ENCODE measurements at places on chromosomes 5 and 9. TPM values are rescaled to one million over a fixed set of nuclear protein-coding genes. Genes with fewer than 3 reads are reported as not detected.

OR4F3 gene
- total RNA-seq = not detected

DNA sequence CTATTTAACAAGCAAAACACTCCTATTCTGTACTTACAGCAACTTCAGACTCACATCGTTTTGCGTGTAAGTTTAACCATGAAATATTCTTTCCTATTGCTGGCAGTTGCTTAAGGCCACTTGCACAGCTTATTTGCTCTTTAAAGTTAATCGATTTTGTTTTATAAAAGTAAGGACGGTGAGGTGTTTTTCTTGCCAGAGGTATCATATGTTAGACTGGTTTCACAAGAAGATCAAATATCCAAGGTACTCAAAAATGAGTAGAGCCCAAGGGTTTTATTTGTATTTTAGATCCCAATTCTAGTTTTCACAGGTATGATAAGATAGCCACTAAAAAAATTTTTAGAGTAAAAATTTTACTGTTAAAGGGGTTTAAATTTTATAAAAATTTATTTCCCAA is 16.2 kb downstream of the CLINT1 start:
- no peak for DNase-seq

PSMB7 gene
- total RNA-seq = 223 TPM

GDA gene
- total RNA-seq = not detected

SPINK4 gene
- not detected for total RNA-seq

CEMIP2 gene
- 55.1 TPM for total RNA-seq

- DNase-seq = no peak
Observed at GRCh38 chr9:19119246-19119645, 8.0 kb downstream of the PLIN2 start.

C5orf58 gene
- not detected for total RNA-seq

- DNase-seq = no peak
Observed at GRCh38 chr5:143213851-143214363, 189.6 kb downstream of the NR3C1 start.

GRCh38 chr5:8905021-8905420 is 640.9 kb downstream of the SEMA5A start:
- no peak for DNase-seq

GRCh38 chr9:79151791-79152190 is 420.0 kb upstream of the TLE4 start:
- DNase-seq = no peak

DNA sequence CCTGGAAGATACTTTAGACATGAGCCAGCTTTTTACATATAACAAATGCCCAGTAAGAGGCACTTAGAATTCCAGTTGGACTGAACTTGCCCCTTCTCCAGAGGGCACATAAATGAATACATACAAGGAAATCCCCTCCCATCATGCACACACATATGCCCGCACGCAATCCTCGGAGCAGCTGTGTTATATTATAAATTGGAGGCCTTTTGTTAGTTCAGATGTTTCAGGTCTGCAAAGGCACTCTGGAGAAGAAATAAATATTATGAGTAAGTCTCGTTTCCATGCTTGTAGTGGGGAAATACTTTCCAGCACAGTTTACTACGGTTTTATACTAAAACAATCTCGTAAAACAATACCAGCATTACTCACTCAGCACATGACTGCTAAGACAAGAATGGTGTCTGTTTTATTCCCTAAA is 17.6 kb upstream of the MUSK start:
- DNase-seq = no peak

ADAMTSL1 gene
- total RNA-seq = not detected

SOWAHA gene
- total RNA-seq = 0.59 TPM

HTR4 gene
- total RNA-seq = not detected

DNA sequence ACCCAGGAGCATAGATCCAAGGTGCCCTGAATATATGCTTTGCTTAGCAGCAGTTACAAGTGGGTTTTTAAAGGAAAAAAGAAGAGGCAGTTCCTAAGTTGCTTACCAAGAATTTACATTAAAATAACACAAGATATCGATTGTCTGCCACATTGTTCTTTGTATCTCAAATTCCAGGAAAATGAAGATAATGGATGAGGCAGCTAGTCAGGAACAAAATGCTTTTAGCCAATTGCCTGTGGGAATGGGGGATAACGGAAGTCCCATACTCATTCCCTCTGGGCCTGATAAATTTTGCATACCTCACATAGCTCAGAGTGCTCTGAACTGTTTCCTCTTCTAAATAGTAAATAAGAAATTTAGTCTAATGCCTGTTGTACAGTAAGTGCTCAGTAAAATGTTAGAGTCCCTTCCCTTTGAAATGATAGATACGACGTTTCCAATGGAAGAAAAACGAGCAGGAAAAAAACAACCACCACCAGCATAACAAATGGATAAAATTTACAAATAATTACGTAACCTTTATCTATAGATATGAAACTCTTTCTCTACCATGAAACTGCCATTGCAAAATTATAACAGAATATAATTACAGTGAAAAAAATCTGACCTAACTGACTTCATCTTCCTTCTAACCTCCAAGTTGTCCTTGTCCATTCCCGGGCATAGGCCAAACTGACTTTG is 35.5 kb upstream of the TENT2 start:
- DNase-seq = no peak

- no peak for DNase-seq
Observed at GRCh38 chr5:153158608-153159007, 331.9 kb upstream of the GRIA1 start.

DHFR gene
- 73.4 TPM for total RNA-seq

DNA sequence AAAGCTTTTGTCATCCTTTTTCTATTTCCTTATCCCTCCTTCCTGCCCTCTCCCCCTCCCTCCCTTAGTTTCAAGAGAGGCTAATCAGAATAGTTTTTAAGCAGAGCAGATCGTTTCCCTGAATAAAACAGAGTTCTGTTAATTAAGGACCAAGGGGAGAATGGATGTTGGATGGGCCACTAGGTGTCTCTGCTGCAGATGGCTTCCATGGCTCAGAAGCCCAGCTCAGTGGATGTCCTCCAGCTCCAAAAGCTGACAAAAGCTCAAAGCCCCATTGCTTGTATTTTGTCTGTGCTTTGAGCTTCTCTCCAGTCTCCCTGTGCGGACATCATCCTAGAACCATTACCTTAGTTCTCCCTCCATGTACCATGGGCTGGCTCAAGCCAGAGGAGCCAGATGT is 21.0 kb upstream of the NPR3 start:
- no peak for DNase-seq

- DNase-seq = no peak
Observed at GRCh38 chr5:14440582-14441431, 140.8 kb upstream of the OTULINL start.

- DNase-seq = no peak
Observed at GRCh38 chr9:24035816-24036215, 209.8 kb upstream of the ELAVL2 start.

DNA sequence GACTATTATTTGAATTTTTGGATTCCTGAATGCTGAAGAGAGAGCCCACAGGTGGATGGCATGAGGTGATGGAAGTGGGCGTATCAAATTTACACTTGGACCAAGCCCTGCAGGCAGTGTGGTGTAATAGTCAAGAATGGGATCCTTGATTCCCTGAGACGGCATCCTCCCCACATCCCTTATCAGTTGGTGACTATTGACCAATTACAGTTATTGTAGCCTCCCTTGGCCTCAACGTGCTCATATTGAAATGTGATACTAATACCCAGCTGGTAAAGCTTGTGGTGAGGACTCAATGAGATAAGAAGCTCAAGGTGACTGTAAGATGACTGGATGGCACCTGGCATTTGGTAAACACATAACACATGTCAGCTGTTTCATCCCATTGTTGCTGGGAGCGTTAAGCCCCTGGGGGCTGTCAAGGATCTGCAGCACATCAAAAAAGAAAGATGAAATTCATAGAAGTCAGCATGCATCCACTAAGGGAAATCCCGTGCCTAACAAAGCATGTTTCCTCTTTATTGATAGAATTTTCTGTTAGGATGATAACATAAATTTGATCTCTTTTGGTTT is 65.6 kb upstream of the IRX2 start:
- DNase-seq = no peak

FAM200C gene
- 1.4 TPM for total RNA-seq

DNA sequence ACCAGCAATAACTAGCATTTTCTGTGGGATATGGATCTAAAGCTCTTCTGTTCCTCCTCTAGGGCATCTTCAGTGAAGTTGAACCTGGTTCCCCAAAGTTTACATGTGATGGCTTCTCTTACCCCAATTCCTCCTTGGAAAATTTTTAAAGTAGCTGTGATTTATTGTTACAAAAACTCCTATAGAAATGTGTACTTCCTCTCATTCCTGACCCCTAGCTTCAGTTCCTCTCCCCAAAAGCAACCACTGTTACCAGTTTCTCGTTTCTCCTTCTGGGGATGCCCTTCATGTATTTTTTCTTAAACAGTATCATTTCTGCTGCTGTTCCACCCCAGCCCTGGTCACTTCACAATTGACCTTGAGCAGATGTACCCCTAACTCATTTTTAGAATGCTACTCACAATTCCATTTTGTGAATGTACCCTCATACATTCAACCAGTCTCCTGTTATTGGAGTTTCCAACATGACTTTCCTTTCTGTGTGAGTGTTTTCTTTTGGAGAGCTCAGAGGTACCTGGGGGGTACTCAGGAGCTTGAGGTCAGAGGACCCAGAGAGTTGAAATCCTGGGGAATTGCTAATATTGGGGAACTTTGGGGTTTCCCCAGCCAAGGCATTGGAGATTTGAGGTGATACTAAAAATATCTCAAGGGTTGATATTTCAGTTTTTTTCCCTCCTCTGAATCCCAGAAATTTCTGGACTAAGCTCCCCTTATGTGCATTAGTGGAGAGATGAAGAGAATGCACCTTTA is 18.6 kb upstream of the GLRX start:
- DNase-seq = no peak

GRCh38 chr9:107513464-107514100 is 24.0 kb upstream of the KLF4 start:
- no peak for DNase-seq

DNA sequence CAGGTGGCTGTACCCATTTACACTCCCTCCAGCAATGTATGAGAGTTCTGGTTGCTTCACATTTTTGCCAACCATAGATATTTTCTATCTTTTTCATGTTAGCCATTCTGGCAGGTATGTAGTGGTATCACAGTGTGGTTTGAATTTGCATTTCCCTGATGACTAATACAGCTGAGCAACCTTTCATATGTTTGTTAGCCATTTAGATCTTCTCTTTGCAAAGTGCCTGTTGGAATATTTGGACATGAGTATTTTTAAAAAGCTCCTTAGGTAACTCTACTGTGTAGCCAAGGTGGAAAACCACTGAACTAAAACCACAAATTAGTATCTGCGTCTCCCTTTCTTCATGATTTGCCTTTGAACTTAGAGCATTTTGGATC is 31.9 kb downstream of the IRF1 start:
- peak; percentile 70 for DNase-seq

DNA sequence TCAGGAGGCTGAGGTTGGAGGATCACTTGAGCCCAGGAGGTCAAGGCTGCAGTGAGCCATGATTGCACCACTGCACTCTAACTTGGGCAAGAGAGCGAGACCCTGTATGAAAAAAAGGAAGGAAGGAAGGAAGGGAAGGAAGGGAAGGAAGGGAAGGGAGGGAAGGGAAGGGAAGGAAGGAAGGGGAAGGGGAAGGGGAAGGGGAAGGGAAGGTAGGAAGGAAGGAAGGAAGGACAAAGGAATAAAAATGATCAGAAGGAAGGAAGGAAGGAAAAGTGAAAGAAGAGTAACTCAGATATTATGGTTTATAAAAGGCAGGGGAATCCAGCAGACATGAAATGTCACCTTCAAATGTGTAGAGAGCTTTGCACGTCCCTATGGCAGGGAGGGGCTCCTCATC is 64.4 kb downstream of the USP20 start:
- DNase-seq = no peak

OR1L8 gene
- not detected for total RNA-seq

All from activated CD4-positive, alpha-beta T cell treated with anti-CD3 and anti-CD28 coated beads, Interleukin-2, amount 10 ng/mL, durations not matched to agents 24 days and 14 days (primary cell).